Hematopoietic multipotent progenitor cell (in vitro differentiated cells): ENCODE measurements at places on chromosomes 1 and 21.

DNA sequence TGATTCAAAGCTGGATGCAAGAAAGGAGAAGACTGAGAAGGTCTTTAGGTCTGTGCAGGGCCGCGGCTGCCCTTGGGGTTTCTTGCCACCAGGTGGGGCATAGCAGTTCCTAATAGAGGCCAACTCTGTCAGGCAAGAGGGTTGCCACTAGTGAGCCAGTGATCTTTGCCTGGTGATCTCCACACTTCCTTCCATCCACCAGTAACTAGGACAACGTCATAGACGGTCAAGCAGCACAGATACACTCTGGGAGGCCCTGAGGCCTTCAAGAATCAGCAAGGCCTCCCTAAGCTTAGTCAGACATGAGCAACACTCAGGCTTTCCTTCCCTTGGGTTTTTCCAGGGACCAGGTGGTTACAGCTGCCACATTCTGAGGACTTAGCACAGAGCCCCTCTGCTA, 32.9 kb upstream of the ATP2B4 start:
- DNase-seq: peak; percentile 73

DNA sequence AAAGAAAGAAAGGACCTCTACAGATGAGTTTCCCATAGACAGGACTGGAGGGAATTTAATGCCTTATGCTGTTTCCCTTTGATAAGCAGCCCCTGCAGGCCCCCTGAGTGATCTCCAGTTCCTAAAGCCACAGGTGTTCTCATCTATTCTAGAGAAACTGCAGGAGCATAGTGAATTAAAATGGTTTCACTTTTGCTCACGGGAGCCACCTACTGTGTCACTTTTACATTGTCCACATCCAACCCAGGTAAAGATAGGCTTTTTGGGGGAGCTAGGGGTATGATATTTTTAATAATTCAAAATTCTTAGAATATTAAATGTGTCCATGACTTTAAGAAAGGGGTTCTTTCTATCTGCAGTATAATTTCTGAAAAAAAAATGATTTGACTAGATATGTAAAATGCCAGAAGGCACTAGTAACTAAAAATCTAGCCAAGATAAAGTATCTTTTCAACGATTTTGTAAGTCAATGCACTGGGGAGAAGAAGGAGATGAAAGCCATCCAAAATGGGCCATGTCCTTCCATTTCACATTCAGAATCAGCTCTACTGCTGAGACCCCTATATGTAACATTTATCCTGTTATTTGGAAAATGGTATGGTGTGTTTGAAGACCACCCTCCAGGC, 267.3 kb upstream of the DUSP10 start:
- peak; percentile 67 for DNase-seq

DNA sequence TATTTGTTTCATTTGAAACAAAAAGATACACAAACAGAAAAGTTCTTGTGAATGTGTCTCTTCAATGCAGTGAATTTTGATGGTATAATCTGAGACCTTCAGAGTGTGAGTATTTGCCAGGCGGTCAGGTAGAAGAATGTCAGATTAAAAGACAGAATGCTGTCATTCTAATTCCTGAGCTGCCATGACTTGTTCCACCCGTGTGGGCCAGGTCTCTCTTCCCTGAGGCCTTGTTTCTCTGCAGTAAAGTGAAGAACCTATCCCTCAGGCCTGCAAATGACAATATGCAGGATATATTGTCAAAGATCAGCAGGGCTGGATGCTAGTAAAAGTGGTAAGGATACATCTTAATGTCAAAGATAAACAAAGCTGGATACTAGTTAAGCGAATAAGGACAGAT, 111.4 kb downstream of the ZP4 start:
- no peak for DNase-seq

DNA sequence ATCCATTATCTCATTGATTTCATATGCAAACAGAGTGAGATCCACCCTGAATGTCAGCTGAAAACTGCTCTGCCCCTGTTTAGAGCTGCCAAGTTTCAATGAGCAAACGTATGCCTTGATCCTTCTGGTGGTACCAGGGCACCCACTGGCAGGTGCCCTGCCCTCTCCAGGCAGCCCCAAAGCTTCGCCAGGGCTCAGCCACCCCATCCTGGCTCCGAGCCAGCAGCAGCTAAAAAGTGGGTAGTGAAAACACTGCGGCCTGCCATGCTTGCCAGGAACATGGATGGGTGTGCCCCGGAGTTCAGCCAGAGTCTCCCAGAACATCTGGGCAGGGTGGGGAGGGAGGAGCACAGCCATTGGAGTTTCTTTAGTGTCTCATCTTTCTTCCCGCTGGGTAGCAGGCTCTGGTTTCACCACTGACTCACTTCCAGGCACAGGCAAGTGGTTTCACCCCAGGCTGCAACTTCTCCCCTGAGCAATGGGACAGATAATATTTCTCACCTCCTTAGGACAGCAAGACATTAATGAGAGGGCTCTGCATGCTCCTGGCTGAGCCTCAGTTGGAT, 8.1 kb upstream of the LMX1A start:
- no peak for DNase-seq

- no peak for DNase-seq
Observed at GRCh38 chr1:232611834-232612233, 18.1 kb downstream of the SIPA1L2 start.

GRCh38 chr21:35350965-35351364, 301.9 kb upstream of the RUNX1 start:
- DNase-seq: no peak

- DNase-seq: no peak
Observed at GRCh38 chr1:40710581-40711315, 19.2 kb downstream of the NFYC start.

- no peak for DNase-seq
Observed at GRCh38 chr1:185636848-185637247, 97.3 kb upstream of the HMCN1 start.

DNA sequence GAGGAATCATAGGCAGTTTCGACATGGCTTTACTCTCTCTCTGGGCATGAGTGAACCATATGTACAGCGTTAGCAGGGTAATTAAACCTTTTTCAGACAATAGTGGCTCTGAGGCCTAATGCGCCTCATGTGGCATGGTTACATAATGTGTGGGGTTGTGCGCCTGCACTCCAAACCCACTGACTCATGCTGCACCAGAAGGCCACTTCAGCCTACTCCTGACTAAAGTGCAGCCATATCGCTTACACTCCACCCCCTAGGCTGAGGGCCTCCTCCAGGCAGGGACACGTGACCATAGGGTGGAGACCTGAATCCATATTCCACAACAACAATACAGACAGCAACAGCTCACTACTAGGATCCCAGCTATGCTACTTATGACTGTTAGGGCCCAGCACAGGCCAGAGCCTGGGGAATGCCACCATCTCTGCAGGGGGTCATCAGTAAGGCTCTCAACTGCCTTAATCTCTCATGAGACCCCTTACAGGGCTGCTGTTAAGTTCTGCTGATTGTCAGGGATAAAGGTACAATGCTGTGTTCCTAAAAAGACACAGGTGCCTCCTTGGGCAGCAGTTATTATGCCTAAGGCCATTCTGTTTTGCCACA, 13.4 kb upstream of the ODF2L start:
- no peak for DNase-seq

DNA sequence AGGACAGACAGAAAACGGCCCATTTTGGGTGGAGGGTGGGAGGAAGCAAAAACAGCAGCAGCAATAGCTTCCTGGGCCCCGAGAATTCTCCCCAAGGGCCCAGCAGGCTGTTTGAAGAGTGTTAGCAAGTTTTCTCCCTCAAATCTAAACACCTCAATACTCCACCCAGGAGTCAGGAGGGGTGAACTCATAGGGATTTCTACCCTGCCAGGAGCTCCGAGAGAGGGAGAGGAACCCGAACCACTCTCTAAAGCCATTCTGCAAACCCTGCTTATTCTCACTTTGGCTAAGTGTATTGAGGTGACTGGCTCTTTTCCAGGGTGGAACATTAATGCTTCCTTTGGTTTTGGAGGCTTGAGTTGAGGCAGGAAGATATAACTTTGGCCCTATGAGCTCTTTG, 55.6 kb upstream of the PPM1J start:
- DNase-seq: no peak

- no peak for DNase-seq
Observed at GRCh38 chr1:20051218-20051829, 18.7 kb upstream of the PLA2G5 start.

GRCh38 chr1:209486861-209487593, 96.5 kb upstream of the CAMK1G start:
- no peak for DNase-seq

- DNase-seq: no peak
Observed at GRCh38 chr1:222171005-222171404, 376.9 kb downstream of the HHIPL2 start.

GRCh38 chr21:29219165-29219770, 79.5 kb upstream of the BACH1 start:
- no peak for DNase-seq

GRCh38 chr1:234602334-234603220, 7.4 kb downstream of the IRF2BP2 start:
- no peak for DNase-seq

DNA sequence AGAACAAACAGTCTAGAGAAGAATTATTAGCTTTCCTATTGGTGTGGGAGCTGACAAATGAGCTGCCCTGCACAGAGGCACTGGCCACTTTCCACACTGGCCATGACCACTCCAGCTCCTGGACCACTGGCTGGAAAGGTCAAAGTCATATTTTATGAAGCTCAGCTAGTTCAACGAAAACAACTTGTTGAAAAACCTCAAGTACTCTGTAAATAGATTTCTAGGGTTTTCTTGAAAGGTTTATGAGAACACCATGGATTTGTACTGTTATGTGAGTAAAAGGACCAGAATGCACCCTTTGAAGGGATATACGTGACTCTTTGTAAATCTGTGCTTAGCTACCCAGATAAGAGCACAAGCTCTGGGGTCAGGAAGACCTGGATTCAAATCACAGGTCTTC, 54.5 kb upstream of the FGGY start:
- DNase-seq: no peak

DNA sequence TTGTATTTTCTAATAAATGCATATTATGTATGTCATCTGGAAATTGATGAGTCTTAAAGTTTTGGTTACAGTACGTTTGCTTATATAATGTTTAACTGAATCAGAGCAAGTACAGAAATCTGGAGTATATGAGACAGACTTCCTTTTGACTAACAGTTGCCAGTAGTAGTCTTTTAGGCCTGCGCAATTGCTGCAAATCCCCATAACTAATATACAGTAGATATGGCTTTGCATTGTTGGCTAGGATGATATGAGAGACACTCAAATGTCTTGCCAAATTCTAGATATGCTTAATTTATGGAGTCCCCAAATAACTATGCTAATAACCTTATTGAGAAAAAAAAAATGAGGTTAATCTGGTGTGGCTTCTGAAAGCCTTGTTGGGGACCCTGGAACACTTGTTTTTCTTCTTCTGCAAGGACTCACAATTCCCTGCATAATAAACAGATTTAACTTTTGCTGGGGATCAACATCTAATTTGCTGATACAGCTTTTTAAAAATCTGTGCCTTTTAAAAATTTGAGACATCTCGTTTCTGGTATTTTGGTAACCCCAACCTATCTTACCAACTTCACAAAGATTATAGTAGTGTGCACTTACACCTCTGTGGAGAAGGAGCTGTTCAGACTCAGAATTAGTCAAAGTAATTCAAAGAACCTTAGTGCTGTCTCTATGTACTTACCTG, 22.9 kb downstream of the EXO1 start:
- no peak for DNase-seq

DNA sequence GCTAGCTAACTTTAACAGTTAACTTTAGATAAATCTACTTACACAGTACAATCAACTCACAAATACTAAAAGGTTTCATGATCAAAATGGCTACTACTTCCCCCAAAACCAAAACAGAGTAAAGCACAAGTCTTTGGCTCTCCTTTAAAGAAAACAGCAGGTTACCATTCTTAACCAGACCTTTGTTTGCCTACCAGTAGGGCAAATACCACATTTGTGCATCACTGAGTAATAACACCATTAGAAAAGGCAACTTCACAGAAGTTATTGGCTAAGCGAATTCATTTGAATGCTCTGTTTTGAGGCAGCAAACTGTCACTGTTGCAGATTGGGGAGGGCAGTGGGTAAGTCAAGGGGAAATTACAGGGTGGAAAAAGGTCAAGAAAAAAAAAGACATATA, 17.3 kb upstream of the SERPINC1 start:
- DNase-seq: no peak

- peak; percentile 34 for DNase-seq
Observed at GRCh38 chr1:46675549-46676314, 4.1 kb downstream of the TEX38 start.

DNA sequence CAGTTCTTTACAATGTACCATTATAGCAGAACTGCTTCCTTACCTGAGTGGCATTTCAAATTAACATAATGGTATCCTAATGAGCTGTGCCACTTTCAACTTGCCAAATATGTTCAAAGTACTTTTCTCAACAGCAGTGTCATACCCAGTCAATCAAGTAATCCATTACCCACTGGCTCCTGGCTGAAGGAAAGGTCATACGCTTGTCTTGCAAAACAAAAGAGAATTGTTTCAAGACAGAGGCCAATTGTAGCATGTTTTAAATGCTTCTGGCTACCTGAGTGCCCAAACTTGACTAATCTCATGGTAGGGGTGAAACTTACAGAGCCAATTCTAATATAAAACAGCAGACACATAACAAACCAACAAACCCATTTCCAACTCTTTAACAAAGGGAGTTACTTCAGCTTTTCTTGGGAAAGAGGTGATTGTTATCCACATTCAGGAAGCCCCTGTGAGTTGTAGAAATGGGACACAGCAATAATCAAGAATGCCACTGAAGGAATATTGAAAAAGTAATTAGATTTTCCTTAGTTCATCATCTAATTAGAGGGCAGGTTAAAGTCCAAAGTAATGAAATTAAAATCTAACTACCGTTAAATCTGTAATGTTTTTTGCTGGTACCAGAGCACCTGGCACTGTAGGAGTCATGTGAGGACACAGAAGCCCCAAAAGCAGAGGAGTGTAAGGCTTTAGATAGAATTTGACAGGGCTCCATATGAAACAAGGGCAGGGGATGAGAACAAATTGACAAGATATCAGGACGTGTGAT, 241.9 kb downstream of the RWDD3 start:
- no peak for DNase-seq

DNA sequence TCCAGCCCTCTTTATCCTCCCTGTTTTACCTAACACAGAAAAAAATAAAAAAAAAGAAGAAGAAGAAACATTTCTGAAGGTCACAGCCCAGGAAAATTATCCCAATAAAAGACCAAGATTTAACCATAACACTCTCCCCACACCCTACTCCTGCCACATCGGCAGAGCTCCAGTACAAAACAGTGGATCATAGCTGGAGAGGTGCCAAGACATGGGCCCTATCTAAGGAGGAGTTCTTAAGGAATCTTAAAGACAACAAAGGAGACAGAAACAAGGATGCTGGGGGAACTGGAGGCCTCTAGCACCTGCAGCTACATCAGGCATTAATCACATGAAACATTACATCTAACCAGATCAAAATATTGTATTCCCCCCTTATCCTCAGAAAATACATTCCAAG, 432.8 kb downstream of the MATN1 start:
- DNase-seq: no peak

GRCh38 chr1:226187019-226187322, 430 bp upstream of the ACBD3 start:
- DNase-seq: no peak

GRCh38 chr1:17193222-17194132, 11.5 kb upstream of the PADI1 start:
- no peak for DNase-seq

GRCh38 chr1:59072583-59072947, 224.3 kb upstream of the FGGY start:
- DNase-seq: no peak

GRCh38 chr1:107936498-107937481, 28.2 kb downstream of the VAV3 start:
- peak; percentile 83 for DNase-seq
